ENCODE measurements at places on chromosomes 5 and 9.

GRCh38 chr9:20722221-20722620 is 38.2 kb downstream of the FOCAD start:
- DNase-seq = no peak

DNA sequence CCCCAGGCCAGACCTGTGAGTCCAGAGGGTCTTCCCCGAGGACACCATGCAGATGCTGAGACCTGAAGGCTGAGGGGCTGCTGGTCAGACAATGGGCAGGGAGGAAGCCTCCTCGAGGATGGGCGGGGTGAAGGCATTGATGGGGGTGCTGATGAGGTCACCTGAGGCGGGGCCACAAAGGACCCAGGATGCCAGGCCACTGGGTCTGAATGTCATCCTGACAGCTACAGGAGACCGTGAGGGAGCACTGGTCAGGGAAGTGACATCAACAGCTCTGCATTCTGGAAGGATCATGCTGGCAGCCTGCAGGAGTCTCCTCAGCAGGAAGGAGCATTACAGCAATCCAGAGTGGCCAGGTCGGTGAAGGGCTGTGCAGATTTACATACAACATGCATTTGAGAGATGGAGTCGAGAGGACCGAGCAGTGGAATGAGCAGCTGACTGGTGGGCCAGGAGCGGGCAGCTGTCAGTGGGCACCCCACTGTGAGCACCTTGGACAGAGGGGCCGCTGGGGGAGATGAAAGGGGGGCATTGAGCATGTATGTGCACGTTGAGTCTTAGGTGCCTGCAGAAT is 77.7 kb upstream of the ADAMTS2 start:
- peak; percentile 20 for DNase-seq

DNA sequence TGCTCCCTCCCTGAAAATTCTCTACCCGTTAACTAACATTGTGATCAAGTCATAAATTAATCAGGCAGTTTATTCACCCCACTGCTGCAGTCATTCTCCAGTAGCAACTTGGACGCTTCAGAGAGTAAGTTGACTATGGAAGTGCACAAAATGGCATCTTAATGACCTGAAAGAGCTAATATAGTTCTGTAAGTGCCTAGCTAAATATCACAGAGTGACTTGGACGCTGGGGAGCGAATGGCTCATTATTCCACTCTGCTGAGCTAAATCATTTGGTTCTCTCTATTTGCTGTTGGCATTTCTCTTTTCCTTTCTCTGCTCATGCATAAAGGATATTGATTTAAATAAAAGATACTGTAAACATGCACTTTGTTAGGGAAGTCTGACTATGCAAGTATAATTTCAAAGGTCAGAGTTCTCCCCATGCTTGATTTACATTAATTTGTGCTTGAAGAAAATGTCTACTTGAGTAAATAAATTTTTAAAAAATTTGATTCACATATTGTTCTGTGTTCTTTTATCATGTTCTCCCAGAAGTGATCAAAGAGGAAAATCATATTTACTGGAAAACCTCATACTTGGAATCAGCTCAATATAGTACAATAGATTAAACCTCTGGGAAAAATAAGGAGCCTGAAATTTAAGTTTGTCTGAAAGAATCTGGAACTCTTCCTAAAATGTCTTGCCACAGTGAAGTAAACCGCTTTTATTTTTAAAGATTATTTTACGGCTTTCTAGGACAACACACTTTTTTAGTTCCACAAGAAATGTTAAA is 169.5 kb upstream of the HAPLN1 start:
- no peak for DNase-seq

DNA sequence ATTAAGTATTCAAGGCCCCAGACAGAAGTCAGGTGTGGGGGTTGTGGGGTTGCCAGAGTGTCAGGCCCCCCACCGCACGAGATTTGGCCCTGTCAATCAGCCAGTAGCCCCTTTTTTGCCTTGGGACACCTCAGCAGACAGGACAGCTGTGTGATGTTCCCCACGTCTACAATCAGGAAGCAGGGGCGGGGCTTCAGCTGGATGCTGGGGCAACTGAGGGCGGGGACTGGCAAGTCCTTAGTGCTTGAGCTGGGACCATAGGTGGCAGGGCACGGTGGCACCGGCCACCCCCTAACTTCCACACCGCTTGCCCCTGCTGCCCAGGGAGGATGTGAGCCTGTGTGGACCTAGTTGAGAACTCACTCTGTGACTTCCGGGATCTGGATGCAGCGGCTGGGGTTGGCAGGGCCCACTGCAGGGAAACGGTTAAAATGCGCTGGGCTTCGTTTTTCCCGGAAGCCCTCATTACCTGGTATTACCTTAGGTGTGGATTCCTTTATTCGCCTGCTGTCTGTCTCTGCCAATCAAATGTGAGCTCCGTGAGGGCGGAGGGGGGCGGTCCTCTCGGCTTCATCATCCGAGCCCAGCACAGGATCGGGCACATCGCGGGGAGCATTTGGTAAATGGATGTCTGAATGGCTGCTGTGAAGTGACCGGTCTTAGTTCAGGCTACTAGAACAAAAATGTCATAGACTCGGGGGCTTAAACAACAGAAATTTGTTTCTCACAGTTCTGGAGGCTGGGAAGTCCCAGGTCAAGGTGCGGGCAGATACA is 7.5 kb upstream of the GTF3C5 start:
- no peak for DNase-seq

DNA sequence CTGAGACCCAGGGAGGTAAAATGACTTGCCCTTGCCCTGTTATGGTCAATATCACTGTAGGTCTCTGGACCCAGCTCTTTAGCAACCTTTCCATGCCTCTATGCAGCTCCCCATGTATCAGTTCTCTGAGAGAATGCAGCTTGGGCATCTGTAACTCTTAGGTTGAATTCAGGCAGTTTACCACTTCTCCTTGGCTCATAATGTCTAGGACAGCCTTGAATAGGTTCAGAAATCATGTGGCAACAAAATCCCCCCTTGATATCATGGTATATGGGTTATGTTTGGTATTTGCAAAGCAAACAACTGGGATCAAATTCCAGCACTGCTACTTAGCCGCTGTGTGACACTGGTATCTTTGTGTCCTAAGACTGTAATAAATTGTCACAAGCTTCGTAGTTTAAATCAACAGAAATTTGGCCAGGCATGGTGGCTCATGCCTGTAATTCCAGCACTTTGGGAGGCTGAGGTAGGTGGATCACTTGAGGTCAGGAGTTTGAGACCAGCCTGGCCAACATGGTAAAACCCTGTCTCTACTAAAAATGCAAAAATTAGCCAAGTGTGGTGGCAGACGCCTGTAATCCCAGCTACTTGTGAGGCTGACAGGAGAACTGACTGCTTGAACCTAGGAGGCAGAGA is 10.7 kb upstream of the SUB1 start:
- DNase-seq = no peak
